ENCODE measurements at places on chromosomes 3 and 15.

DNA sequence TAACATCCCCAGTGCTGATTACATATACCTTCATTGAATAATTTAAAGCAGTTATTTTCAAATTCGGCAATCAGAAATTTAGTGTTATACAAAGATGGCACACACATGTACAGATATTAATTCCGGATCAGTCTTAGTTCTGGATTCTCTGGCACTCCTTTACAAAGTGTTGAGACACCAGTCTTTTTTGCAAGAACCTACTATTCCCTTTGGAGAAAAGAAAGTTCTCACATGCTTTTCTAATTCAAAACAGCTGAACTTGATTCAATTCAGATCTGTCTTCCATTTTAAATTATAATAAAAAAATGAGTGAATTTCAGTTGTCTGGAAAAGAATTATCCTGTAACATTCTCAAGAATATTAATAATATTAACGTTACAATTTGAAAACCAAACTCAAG is 20.4 kb downstream of the CCDC191 start:
- no peak for DNase-seq

GRCh38 chr3:13623101-13623654 is 74.3 kb downstream of the FBLN2 start:
- no peak for DNase-seq

DNA sequence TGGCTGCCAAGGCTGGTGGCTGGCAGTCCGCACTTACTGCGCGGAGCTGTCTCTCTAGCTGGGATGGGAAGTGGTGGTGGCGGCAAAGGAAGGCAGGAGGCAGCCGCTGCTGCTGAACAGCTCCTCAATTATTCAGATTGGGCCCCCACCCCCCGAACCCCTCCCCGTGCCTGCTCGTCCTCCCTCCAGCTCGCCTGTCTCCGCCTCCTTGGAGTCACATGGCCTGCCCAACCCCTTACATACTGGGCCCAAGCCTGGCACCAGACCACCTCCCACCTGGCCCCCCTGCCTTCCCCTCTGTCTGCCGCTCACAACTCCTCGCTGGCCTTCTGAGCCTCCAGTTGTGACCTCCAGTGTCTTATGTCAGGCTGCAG is at the start of gene SLC7A14:
TSS of gene SLC7A14 (minus strand) at position 139 of the 374 bp plus-strand sequence. CDS start 59,139 bp downstream, outside the sequence.
- no peak for DNase-seq

- no peak for DNase-seq
Observed at GRCh38 chr3:183768114-183768513, 57.3 kb downstream of the MAP6D1 start.

DNA sequence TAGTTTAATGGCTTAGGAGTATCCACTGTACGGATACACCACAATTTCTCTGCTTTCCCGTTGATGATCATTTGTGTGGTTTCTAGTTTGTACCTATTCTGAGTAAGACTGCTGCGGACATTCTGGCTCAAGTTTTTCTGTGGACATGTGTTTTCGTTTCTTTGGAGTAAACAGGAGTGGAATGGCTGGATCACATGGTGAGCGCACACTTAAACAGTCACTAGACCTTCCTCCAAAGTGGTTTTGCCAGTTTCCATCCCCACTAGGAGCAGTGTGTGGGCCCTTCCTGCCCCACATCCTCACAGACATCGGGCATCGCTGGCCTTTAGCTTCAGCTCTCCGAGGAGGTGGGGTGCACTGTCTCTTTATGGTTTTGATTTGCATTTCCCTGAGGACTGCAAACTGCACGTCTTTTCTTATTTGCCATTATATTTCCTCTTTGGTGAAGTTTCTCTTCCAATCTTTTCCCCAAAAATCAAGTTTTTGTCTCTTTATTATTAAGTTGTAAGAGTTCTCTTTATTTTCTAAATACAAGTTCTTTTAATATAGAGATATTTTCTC is 94.1 kb downstream of the VGLL4 start:
- DNase-seq = no peak

GRCh38 chr3:69212411-69213160 is 90.2 kb upstream of the LMOD3 start:
- no peak for DNase-seq

DNA sequence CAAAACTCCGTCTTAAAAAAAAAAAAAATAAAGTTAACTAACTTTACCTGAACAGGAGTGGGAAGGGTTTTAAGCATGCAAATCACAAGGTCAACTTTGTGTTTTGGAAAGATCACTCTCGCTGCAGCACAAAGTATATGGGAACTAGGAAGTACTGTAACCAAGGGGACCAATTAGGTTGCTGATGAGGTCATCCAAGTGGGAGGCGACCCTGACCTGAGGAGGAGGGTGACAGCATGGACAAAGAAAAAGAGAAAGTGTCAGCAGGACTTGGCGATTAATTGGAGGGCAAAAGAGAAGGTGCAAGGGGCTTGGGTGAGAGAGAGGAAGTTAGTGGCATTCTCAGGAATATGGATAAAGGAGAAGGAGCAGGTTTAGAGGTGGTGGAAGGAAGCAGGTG is 89.5 kb upstream of the ZBED2 start:
- DNase-seq = no peak

- DNase-seq = no peak
Observed at GRCh38 chr15:51299187-51300015, 39.0 kb downstream of the CYP19A1 start.

DNA sequence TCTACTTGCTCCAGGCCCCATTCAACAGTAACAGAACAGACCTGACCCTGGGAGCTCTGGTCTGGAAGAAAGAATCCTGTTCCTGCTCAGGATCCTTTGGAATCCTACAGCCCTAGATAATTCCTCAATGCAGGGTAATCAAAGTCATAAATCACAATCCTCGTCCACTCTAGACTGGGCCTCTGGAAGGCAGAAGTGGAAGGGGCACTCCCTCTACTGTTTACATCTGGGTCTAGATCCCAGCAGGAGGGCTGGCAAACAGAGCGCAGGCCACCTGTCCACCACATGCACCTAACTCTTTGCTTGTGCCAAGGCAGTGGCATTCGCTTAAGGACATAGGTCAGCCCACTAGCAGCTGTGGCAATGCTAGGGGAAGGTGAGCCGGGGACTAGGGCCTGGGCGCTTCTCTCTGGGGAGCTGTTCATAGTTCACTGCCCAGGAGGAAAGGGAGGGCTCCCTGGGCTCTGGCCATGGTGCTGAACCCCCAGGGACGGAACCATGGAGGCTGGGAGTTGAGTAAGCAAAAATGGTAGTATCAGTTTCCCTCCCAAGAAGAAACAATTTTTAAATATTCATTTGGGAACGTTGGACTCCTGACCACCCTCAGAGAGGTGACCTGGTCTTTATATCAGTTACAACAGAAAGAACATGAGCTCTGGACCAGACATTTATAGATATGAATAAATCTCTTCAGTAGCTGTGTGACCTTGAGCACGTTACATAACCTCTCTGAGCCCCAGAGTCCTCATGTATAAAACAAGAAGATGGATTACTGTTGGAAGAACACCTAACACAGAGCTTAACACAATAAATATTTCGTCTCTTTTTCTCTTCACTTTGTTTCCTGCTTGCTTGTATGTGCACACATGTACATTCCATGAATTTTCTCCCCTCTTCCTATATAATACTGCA is 90.2 kb downstream of the NTRK3 start:
- DNase-seq = no peak

- DNase-seq = no peak
Observed at GRCh38 chr15:39273717-39274411, 307.0 kb upstream of the THBS1 start.

DNA sequence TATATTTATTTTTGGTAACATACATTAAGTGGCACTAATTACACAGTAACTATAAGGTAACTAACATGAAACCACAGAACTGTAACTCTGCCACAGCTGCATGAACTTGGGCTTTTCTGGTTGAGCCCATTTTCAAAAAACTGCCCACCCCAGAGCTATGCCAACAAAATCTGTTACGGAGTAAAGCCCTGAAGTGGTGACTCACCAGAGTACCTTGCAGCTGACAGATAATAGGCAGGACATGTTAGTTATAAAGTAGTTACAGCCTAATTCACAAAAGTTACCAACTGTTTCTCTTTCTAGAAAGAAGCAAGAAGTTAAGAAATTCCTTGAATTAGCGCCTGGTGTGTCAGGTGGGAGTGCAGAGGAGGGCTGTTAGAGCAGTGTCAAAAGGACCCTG is 1.5 kb upstream of the GPX1 start:
- no peak for DNase-seq

- DNase-seq = no peak
Observed at GRCh38 chr15:91238644-91239425, 138.8 kb downstream of the SV2B start.

DNA sequence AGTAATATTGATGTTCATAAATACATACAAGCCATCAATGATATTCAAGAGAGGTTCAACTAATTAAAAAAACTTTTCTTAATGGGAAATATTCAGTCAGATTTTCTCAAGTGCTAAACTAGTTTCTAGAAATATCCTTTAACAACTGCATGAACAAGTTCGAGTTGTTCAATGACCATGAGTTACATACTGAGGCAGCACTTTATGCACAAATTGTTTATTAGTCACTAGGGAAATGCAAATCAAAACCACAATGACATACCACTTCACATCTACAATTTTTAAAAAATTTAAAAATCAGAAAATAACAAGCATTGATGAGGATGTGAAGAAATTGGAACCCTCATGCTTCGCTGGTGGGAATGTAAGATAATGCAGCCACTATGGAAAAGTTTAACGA is 62.4 kb downstream of the RAD18 start:
- no peak for DNase-seq

- no peak for DNase-seq
Observed at GRCh38 chr3:152266221-152266995, 2.3 kb upstream of the MBNL1 start.

GRCh38 chr15:43208052-43209002 is 12.5 kb downstream of the EPB42 start:
- no peak for DNase-seq

DNA sequence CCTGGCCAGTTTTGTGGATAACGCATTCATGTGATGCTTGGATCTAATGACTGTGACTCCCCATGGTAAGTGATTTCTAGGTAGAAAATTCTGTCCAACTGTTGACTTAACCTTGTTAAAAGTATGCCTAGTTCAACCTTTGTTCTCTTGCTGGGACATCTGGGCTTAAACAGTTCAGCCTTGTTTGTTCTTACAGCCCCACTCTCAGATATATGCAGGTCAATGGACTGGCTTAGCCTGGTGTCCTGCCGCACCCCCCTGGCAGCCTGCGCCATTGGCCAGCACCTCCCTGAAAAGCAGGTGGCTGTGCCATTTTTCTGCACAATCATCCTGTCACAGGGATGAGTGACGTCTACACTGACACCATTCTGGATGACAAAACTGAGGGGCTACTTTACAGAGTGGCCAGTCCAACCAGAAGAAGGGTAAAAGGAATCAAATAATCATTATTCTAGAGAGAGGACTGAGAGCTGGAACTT is 244.7 kb upstream of the ONECUT1 start:
- no peak for DNase-seq

DNA sequence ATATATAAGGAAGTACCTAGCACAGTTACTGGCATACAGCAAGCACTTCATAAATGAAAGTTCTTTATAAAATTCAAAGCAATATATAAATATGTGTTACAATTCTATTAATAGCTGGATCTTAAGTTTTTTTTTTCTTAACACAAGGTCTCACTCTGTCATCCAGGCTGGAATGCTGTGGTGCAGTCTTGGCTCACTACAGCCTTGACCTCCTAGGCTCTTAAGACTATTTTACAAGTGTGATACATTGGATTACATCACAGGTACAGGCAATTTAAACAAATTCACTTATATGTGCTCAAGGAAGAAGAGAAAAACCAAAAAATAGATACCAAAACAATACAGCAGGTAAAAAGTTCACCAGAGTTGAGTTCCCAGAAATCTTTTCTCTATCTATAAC is 60.6 kb downstream of the ZNF280D start:
- no peak for DNase-seq

- no peak for DNase-seq
Observed at GRCh38 chr3:146306656-146307455, 56.0 kb upstream of the PLSCR4 start.

DNA sequence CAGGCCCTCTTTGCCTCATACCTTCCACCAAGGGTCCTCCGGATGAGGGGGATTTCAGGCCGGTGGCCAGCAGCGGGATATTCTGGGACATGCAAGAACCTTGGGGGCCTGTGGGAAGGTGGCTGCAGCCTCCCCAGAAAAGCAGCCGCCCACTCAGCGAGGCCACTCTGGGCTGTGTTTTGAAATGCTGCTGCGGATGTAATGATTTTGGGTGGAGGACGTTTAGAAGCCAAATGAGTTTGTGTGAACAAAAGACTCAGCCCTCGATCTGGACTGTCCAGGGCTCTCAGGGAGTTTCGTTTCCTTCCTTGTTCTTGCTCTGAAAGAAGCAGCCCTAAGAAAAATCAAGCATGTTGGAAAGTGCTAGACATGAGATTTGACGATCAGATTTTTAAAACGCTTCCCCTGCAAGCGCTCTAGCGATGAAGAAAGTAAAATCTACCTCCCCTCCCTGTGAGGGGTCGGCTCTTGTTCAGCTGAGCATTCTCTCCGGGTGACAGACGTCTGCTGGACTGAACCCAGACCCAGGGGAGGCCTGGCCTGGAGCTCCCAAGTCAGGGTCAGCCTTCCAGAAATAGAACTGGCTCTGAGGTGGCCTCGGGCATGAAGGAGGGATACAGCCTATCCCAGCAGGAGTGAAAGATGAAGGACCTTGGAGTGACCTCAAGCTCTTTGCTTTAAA is 12.9 kb downstream of the HEG1 start:
- no peak for DNase-seq

DNA sequence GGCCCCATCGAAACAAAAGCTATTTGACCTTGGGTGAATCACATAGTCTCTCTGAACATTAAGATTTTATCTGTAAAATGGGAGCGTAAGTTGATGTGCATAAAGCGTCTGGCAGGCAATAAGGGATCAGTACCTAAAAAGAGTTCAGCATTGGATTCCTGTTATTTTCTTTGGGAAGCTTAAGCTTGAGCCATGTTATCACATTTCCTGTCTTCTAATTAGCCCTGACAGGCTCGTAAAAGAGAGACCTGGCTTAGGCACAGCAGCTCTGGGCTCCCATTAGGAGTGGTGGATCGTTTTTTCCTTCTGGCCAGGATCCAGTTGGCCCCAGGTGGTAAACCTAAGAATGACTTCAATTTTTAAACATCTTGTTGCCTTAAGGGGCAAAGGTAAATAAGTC is 26.0 kb upstream of the CA12 start:
- DNase-seq = no peak

DNA sequence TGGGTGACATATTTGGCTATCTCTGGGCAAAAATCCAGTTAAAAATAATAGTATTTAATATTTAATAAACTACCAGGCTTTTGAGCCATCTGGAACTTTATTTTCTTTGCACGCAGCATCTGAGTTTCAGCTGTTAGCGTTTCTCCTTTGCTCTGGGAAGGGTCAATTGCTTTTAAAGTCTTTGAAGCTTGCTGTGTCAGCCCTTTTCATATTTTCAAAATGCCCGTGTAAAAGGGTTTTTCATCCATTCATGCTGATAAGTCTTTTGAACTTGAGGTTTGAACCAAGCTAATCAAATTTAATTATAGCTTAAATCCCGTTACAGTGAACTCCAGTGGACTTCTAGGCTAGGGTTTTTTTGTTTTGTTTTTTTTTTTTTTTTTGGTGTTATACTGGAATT is 79.1 kb downstream of the SLC25A26 start:
- DNase-seq = no peak

GRCh38 chr3:57755368-57755675 is 787 bp upstream of the SLMAP start:
- DNase-seq = no peak

All from thymus (tissue), 14 donors.